Hepatocyte (in vitro differentiated cells): ENCODE measurements at places on chromosomes 5 and 9. TPM values are rescaled to one million over a fixed set of nuclear protein-coding genes. Genes with fewer than 3 reads are reported as not detected.

- DNase-seq: peak; percentile 15
Measured at GRCh38 chr9:72661401-72662135, 140.2 kb downstream of the TMC1 start.

The MAMDC2 gene
- 1.7 and 1.9 TPM in 2 replicates for total RNA-seq

- DNase-seq: no peak
Measured at GRCh38 chr5:162473041-162473714, 405.6 kb downstream of the GABRG2 start.

DNA sequence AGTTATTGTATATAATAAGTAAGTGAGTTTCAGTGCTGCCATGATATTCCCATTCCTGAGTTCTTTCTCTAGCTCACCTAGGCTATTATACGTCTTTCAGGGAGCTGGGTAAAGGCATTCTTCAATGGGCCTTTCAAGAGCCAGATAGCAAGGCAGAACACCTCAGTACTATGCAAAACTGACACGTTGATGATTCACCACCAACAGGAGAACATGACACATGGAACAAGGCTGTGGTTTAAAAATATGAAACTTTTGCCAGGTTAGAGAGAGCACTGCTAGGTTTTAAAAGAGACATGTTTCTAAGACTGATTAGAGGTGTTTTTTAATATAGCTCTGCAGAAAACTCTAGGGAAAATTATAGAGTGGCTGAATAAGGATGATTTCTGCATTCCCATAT is 95.9 kb downstream of the UGCG start:
- no peak for DNase-seq

DNA sequence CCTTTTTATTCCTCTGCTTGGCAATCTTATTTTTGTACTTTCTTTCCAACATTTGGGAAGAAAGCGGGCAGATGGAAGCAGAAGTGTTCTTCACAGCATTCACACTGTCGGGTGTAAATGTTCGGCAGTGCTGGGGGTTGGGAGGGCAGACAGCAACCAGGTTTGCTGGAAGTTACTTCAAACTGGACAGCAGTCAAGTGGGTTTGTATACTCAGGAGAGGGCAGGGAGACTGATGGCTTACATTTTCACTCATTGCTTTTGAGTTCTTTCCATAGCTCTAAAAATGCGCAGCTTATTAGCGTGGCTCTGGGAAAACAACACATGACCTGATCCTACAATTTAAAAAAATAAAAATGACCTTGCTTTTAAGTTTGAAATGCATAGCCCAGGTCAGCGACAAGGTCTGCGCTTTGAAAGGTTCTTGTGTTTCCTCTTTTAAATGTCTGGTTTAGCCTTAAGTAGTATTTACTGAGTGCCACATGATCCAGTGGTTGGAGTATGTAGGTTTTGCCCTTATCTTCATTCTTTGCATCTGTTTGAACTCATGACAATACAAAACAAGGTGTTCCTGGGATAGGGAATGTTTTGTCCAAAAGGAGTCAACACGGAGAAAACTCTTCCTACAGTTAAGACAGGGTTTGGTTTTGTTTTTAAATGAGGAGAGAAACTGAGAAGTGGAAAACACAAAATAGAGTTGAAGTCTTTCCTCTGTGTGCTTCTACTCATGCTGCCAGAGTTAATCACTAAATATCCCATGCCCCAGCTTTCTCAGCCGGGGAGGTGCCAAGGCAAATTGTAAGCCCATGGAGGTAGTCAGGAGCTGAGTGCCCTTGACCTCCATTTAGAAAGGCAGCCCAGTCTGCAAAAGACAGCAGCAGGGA is 132.7 kb upstream of the DMRT1 start:
- no peak for DNase-seq
